ENCODE measurements at places on chromosomes 1 and 21.

DNA sequence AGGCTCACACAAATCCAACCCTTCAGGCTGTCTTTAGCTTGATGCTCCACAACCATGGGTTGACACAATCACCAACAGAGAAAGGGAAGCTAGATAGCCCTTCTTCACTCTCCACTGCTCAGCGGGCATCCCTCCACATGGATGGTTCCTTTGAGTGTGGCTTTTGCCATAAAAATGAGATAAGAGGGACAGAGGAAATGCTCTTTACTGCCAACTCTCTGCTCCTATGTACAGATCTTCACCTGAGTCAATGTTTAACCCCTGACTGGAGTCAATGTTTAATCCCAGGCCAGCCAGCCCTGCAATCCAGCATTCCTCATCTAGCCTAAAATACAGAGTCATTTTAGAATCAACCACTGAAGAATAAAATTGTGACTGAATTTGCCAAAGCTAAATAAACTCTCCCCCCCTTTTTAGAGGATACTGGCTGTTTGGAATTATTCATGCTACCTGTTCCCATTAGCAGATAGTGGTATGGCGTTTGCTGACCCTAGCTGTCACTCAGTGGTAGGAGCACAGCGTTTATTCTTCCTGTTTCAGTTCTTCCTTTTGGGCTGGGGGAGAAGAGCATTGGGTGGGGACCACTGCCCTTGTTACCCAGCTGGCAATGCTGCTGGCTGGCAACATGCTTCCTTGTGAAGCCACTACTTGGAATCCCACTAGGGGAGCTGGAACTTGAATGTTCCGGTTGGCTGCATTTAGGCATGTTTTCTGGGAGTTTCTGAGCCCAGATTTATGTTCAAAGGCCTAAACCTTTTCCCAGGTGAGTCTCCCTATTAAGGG lies 5.2 kb upstream of the PIGR start:
- no peak for DNase-seq

DNA sequence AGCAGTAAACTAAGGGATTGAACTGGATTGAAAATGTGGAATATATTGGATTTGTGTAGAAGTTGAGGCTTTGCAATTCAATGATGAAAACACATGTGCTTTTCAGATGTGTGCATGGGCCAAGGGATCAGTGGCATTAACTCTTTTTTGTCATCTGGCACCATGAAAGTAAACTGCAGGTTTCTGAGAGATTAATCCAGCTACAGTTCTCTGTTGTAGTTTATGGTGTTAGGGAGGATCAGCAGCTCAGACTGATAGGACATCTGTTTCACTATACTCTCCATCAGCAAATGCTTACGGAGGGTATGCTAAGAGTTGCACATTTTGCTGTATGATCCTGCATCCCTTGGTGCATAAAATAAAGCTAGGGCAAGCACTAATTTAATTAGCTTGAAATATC lies 82.6 kb downstream of the C1orf21 start:
- no peak for DNase-seq

DNA sequence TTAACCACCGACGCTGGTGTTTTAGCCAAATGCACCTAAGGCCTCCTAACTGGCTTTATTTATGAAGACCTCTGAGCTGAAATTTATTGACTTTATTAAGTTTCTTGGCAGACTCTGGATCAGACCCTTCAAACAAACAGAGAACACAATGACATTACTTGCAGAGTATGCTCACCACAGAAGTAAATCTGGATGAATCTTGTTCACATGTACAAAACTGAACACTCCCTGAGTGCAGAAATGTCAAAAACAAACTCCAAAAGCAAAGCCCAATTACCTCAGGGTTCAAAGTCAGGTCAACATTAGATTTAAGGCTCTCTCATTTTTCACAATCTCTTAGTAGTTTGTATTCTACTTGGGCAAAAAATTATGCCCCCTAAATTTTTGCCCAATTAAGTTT lies 218.6 kb downstream of the SLC45A1 start:
- DNase-seq = no peak

DNA sequence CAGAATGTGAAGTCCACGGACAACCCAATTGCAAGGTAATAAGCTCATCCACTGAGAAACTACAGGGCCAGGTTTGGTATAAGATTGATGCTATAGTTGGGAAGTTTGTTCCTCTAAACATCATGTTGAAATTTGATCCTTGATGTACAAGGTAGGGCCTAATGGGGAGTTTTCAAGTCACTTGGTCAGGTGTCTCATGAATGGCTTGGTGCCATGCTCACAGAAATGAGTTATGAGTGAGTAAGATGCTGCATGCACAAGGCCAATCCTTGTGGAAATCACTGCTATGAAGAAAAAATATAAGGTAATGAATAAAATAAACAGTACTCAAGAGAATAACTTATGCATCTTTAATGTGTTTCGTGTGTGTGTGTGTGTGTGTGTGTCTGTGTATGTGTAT lies 1891.2 kb downstream of the NCAM2 start:
- no peak for DNase-seq

DNA sequence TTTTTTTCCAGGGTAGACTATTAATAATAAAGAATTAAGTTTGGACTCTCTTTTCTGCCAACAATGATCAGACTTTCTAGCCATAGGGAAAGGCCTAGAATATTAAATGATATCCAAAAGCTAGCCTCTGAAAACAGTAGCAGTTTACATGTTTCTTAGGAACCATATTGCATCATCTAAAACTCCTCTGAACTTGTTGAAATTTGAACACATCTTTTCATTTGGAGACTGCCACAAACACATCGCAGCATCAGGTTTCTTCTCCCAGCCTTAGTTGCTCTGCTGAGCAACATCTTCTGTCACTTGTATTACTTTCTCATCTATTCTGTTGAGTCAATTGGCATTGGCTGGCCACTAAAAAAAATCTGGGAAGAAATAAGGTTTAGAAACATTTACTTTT lies 63.2 kb upstream of the GNG4 start:
- no peak for DNase-seq

GRCh38 chr1:76191561-76191960 lies 117.0 kb downstream of the ST6GALNAC3 start:
- no peak for DNase-seq

DNA sequence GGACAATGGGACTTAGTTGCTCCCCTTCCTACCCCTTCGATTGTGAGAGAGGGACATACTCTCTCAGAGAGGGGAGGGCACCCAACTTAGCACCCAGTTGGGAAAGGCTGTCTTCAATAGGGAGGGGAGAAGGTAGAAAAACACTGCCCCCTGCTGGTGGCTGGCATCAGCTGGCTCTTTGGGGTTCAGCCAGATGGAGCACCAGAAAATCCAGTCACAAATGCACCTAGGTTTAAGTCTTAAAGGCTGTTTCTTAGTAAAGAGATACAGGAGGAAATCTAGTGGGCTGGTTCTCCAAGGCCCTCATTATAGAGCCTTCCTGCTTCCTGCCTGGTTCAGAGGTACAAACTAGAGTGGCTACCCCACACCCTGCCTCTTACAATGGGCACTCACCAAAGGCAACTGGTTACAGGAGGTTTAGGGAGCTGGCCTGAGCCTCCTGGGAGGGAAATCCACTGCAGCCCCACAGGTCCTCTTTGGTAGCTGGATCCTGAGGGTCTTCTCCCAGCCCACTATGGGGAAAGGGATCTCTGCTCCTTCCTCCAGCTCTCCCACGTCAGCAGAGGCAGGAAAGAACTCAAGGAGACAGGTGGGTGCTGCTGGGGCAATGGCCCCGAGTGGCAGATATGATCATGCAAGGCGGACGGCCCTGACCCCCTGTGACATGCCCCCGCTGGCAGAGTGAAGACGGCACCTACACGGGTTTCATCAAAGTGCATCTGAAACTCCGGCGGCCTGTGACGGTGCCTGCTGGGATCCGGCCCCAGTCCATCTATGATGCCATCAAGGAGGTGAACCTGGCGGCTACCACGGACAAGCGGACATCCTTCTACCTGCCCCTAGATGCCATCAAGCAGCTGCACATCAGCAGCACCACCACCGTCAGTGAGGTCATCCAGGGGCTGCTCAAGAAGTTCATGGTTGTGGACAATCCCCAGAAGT lies 28.3 kb downstream of the EIF2D start:
- peak; percentile 65 for DNase-seq

GRCh38 chr21:34890724-34891612 lies 158.1 kb downstream of the RUNX1 start:
- peak; percentile 43 for DNase-seq

DNA sequence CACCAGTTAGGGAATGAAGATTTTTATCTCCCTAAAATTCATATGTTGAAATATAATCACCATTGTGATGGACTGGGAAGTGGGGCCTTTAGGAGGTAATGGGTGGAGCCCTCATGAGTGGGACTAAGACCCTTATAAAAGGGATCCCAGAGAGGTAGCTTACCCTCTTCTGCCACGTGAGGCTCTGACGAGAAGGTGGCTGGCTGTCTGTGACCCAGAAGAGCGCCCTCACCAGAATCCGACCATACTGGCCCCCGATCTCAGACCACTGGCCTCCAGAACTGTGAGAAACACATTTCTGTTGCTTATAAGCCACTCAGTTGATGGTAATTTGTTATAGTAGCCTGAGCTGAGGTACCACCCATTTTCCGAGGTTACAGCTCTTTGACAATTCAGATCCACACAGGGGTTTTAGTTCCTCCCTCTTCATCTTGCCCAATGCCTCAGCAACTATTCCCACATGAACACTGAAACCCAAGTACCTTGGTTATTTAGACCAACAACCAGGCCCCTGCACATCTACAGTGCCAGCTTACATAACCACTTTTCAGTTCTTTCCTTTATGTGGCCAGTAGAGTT lies 27.6 kb upstream of the HUNK start:
- DNase-seq = no peak

DNA sequence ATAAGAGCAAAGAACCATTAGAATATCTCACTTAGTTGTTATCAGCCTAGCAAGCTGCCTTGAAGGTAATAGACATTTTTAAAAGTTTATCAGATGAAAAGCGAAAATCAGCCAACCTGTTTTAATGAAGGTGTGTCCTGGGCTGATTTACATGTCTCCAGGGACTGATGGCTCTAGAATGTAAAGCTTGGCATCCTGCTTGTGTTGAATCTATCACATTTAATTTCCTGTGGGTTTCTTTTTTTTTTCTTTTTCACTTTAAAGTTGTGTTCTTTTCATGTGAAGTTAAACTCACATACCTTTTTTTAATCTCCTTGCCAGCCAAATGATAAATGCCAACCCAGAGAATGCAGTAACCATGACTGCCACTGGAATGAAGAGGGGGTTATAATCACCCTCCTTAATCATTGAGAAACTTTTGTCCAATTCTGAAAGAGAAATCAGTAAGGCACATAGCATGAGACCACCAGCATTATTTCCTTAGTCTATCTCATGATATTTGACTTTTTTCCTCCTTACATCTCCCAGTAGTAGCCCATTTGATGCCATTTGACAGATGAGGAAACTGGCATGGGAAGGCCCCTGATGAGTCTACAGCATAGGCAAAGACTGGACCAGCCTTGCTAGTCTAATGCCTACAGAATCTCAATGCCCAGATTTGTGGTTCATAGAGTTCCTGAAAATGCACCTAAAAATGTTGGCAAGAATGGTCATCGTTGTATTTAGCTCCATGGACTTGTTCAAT lies 10.0 kb downstream of the SELL start:
- no peak for DNase-seq

DNA sequence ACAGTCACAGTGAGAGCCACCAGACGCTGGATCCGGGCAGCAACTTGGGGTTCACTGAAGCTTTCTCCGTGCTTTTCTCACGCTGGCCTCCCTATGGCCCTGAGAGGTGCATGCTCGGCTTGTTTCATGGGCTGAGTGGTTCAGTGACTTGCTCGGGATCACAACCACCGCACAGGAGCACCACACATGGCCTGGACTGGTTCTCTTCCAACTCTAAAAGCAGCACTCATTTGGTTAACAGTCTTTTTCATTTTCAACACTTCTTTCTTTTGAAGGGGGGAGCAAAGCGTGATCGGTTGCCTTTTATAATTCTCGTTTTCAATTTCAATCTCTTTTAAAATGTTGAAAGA lies 26.2 kb downstream of the UBIAD1 start:
- no peak for DNase-seq

GRCh38 chr1:163807331-163808049 lies 485.7 kb downstream of the NUF2 start:
- DNase-seq = no peak

GRCh38 chr1:182877842-182878241 lies 38.7 kb downstream of the DHX9 start:
- DNase-seq = no peak

- no peak for DNase-seq
Measured at GRCh38 chr1:23020706-23021405, 1.6 kb downstream of the KDM1A start.

DNA sequence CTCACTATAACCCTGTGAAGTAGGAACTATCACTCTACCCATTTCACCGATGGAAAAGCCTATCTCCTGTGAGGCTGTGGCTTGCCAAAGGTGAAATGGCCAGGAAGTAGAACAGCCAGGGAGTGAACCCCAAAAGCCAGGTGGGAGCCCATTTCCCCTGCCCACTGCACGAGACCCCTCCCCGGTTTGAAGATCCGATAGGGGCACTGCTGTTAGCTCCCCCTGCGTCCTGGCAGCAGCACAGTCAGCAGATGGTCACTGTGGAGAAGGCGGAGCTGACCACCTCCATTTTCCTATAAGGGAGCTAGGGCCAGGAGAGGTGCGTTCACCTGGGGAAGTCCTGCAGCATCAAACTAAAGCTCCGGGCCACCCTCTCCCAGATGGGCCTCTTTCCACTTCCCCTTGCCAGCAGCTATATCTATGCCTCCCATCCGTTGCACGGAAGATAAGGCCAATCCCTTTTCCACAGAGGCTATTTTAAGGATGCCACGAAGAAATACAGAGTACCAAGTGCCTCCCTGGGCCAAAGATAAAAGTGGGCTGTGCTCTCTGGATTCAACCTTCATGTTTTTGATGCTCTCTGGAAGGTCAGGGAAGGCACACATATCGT lies 7.8 kb downstream of the ERG start:
- no peak for DNase-seq

DNA sequence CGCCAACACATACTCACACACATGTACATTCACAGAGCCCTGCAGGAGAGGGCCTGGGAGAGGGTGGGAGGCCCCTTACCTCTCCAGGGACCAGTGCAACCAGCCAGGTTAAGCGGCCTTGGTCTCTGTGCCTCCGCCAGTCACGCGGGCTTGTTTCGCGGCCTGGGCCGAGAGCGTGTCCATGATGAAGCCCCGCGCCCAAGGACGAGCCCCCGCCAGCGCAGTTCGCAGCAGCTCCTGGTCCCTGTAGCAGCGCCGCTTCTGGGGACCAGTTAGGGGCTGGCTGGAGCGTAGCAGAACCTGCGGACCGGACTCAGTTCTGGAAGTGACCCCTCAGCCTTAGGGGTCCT lies 7.3 kb upstream of the FAM167B start:
- no peak for DNase-seq

DNA sequence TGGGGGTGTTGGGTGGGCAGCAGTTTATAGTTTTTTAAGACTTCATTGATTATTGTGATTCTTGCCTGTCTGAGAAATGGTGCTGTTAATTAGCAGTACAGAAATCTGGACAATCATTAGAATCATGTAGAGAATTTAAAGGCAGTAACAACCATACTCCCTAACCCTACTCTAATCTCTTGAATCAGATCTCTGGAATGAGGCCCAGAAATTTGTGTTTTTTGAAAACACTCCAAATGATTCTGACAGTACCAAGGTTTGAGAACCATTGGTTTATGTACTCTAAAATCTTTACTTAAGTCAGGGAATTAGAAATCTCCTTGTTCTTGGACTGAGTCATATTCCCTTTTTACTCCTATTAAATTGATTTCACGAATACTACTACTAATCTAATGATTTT lies 24.0 kb downstream of the FNBP1L start:
- DNase-seq = no peak

- no peak for DNase-seq
Measured at GRCh38 chr1:3155056-3155925, 86.3 kb downstream of the PRDM16 start.

Measured in bone marrow (tissue), 2 donors.